ENCODE measurements at places on chromosomes 5 and 9.
A peak's percentile ranks its signal among the peaks of the same experiment; 100 is the strongest.

GRCh38 chr9:81833563-81834345, 94.5 kb upstream of the SPATA31D4 start:
- peak; percentile 44 for DNase-seq

GRCh38 chr5:107306594-107306993, 364.1 kb downstream of the EFNA5 start:
- DNase-seq, result no peak

DNA sequence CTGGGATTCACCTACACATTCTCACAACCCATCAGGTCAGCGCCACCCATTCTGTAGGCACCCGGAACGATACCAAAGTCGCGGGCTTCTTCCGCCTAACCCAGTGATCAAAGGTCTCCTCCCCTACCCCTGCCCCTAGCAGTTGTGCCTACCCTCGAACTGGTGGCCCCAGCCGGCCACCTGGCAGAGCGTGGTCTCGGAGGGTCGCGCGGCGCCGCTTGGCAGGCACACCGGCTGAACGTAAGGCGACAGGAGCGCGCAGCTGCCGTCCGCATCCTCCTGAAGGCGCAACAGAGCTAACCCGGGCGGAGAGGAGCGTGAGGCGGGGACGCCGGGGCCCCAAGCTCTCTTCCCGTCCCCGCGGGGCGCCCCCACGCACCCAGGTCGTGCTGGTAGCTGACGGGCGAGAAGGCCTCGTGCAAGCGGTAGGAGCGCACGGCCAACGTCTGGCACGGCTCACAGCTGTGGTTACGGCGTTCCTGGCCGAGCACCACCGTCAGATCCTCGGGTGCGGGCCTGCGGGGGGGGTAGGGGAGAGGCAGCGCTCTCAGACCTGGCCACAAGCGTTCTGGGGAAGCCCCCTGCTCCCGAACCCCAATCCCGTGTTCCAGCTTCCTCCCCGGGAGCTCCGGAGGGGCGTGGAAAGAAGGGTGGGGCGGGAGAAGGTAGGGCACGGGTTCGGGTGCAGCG, 2.8 kb upstream of the PFN3 start:
- DNase-seq, result no peak

DNA sequence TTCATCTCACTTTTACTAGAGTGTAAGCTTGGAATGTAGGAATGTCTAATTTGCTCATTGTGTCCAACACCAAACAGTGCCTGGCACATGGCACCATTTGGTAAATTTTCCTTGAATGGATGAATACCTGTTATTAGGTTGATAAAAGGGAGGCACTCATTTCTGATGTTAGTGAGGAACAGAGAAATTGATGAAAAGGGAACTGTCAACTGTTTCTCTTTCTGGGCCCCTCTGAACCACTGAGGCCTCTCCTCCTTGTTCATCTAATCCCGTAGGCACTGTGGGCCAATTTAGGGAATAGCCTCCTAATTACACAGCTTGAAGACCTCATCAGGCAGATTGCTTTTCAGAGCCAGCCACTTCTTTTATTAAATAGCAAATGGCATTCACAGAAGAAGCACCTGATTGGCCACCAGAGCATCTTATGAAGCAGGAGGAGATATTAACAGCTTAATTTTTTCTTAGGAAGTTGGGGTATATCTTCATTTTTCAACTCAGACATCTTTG, 22.6 kb downstream of the MRRF start:
- no peak for DNase-seq

- DNase-seq, result peak; percentile 14
These were observed 30.2 kb downstream of the CYSTM1 start for GRCh38 chr5:140205216-140205615.

GRCh38 chr9:4491626-4491975, 1.3 kb downstream of the SLC1A1 start:
- DNase-seq, result no peak

GRCh38 chr9:35903049-35903448, 3.0 kb upstream of the HRCT1 start:
- peak; percentile 34 for DNase-seq

DNA sequence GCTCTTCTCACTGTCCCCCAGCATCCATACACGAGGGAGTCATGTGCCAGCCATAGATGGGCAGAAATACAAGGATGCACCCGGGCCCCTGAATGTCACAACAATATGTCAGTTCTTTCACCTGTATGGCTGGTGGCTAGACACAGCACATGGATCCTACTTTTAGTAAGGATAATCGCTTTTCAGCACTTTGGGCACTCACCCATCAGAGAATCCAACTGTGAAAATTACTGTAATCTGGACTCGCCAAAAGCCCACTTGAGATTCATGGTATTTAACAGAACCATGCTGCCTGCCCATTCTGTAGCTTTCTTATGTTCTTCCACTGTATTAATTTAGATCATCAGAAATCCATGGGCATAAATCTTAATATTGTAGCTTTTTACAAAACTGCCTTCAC, 124.8 kb downstream of the FRMD3 start:
- no peak for DNase-seq

- no peak for DNase-seq
These were observed 336.8 kb upstream of the SLC30A5 start for GRCh38 chr5:68757006-68757405.

DNA sequence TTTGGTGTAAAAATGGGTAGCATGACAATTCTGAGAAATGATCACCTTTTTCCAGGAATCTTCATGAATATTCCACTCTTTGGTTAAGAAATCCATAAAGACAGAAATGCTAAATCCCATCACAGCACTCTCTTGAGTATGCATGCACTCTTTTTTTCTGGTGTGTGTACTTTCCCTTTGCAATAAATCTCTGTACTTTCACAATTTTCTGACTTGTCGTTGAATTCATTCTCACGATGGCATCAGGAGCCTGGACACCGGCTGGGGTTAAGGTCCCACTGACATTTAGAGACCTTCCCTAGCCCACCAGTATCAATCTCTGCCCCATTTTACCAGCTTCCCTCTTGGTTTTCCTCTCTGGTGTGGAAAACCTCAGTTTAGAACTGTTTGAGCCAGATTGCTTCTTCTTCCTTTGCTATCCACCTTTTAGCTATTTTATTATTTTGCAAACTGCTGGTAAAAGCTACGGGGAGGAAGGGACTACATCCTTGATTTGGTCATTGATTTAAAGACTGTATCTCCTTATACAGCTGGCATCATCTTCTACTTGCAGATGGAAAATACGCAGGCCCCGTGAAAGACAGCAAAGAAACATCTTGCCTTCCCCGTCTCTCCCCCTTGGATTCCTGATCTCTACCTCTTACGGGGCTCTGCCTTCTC, 59.9 kb upstream of the ZFR start:
- no peak for DNase-seq

GRCh38 chr9:120212853-120213200, 367.1 kb downstream of the CDK5RAP2 start:
- DNase-seq, result no peak

DNA sequence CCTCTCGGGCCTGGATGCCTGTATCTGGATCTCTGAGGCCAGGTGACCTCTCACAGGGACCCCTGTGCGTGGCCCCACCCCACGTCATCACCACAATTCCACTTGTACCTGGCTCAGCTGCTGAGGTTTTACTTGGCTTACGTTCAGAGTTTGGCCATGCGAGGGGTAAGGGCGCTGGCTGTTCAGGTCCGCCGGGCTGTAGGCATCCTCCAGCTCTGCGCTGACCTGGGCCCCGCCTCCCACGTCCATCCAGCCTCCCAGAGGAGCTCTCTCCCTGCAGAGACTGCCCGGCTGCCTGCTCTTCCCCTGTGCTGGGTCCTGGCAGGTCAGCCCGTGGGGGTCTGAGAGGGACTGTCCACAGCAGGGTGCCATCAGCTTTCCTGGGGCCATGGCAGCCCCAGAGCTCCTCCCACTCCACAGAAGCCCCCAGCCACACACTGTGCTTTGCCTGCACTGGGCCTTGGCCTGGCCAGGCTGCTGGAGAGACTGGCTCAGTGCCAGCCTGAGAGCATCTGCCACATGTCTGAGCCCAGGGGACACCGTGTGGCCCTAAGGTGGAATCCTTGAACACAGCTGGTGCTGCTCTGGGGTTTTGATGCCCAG, 43.6 kb downstream of the SLC6A3 start:
- no peak for DNase-seq

DNA sequence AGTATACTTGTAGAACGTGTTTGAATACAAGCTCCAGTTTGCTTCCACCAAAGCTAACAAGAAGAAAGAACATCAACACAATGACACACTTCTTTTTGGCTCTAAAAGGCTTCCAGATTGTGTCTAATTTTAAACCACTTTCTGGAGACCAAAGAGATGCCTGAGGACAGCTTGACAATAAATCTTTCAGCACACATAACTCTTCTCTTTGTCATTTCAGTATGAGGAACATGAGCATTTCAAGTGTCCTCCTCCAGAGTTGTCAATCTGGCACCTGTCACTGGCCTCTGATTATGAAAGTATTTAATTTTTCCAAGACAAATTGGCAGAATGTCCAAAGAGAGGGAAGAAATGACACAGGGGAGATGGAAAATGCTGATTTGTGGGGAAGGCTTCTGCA, 79.0 kb upstream of the TLR4 start:
- no peak for DNase-seq

GRCh38 chr5:51960617-51961121, 577.4 kb downstream of the ISL1 start:
- DNase-seq, result no peak

DNA sequence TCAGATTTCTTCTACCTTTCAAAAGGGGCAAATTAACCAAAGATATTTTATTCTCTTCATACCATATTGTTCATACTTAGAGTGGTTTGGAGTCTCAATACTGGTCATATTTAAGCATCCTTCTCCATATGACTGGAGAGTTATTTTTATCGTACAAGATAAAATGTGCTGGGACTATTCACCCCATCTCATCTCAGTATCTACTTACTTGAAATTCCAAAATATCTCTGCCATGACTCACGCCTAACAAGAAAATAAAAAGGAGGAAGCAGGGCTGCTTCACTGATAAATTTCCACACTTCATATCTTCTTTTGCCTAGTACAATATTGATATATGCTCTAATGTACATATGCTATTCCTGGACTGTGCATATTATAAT, 277.9 kb upstream of the CDH9 start:
- peak; percentile 86 for DNase-seq

GRCh38 chr5:60823574-60823973, 20.5 kb downstream of the ELOVL7 start:
- no peak for DNase-seq

- no peak for DNase-seq
These were observed 435 bp downstream of the ZNF189 start for GRCh38 chr9:101398930-101399642.

- no peak for DNase-seq
These were observed 146.6 kb downstream of the TTLL11 start for GRCh38 chr9:121946465-121946864.

DNA sequence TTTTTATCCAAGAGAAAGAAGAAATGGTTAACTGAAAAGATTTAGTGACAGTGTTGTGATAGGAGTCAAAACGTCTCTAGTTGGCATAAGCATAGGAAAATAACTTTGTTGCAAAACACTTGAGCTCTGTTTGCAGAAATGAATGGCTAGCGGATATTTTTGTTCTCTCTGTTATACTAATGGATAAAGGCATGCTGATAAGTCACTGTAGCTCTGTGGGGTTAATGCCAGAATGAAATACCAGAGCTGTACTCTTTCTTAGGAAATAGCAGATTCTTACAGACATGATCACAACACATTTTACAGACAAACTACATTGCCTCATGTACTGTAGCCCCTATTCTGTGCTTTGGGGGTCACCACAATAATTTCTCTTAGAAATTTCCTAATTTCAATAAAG, 202.8 kb downstream of the DMRTA1 start:
- peak; percentile 8 for DNase-seq
